Activated CD4-positive, alpha-beta T cell treated with anti-CD3 and anti-CD28 coated beads, Interleukin-2, amount 10 ng/mL, durations not matched to agents 24 days and 14 days (primary cell): ENCODE measurements at places on chromosomes 6 and 20. TPM values are rescaled to one million over a fixed set of nuclear protein-coding genes. Genes with fewer than 3 reads are reported as not detected.
A peak's percentile ranks its signal among the peaks of the same experiment; 100 is the strongest.

Gene CLIC5
- 1.1 and 2.0 TPM in 2 replicates for total RNA-seq

Gene EDN1
- total RNA-seq, result 0.26 TPM in 1 of 2 replicates, not detected in the other

Gene MAPK13
- 59.4 and 61.6 TPM in 2 replicates for total RNA-seq

Gene SAPCD1
- total RNA-seq, result 15.0 and 17.7 TPM in 2 replicates

Gene PFDN4
- 72.2 and 80.5 TPM in 2 replicates for total RNA-seq

DNA sequence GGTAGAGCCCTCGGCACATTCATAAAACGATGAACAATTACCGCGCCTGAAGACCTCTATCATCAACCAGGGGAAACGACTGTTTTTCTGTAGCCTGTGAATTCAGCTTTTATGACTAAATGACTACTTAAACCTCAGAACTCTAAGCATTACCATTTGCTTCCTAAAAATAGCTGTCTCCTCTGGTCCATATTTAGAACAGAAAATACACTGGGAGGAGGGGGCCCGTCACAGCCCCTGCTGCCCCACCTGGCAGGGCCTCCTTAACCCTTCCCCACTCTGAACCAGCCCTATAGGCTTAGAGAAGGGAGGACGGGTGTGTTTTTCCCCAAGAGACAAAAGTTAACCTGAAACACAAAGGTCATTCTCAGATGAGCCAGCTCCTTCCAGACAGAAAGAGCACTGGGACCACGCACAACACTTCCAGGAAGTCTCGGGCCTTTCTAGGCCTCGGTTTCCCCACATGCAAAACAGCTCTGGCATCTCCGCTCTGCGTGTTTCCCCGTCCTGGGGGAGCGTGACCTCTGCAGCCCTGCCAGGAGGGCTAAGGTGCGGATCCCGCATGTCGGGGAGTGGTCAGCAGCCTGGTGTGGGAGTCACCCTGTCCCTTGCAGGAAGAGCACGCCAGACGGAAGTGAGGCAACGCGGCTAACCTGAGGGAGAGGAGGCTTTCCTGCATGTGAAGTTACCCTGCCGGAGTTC, 193.9 kb downstream of the DLL1 start:
- no peaks in the 10 kb centered on the region for H3K36me3 ChIP-seq
- H3K4me3 ChIP-seq, result no peak overlapping the region
- H3K4me1 ChIP-seq, result no peaks in the 10 kb centered on the region

DNA sequence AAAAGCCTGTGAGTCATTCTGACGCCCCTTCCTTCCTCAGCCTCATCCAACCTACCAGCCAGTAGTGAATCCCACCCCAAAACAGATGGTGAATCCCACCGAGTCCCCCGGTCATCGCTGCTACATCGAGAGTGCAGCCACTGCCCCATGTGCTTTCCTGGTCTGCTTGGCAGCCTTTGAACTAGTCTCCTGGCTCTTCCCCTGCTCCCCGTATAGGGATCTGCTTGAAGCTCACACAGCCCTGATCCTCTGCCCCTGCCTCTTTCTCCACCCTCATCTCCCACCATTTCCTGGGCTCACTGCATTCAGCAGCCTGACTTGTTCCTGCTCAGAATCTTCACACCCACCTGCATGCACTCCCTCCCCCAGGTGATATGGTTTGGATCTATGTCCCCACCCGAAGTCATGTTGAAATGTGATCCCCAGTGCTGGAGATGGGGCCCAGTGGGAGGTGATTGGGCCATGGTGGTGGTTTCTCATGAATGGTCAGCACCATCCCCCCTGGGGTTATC, 14.6 kb downstream of the SYNJ2 start:
- no peak overlapping the region for H3K27ac ChIP-seq
- no peak for DNase-seq
- peaks cover 18% of the 10 kb centered on the region for H3K4me1 ChIP-seq
- no peak overlapping the region for H3K4me3 ChIP-seq

DNA sequence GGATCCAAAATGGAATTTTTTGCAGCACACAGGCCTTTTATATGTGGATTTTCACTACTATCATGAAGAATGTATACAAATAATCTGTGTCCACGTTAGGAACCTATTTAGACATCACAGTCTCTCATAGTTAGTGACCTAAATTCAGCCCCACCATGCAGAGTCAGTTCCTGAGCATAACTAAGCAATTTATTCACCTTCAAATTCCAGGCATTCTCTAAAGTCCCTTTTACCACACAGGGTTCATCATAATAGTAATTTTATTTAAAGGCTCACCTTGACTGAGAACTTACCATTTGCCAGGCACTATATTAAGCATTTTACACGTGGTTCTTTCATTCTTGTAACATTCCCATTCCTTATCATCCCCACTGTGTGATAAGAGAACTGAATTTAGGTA, 353.8 kb downstream of the ARHGAP18 start:
- H3K36me3 ChIP-seq, result no peaks in the 10 kb centered on the region
- H3K27me3 ChIP-seq, result peaks cover 13% of the 10 kb centered on the region
- H3K4me3 ChIP-seq, result no peak overlapping the region
- no peak overlapping the region for H3K27ac ChIP-seq
- no peak for DNase-seq

- H3K27me3 ChIP-seq, result peaks cover 2% of the 10 kb centered on the region
- H3K4me3 ChIP-seq, result no peak overlapping the region
These were observed 189.5 kb downstream of the IBTK start for GRCh38 chr6:82057846-82058554.

DNA sequence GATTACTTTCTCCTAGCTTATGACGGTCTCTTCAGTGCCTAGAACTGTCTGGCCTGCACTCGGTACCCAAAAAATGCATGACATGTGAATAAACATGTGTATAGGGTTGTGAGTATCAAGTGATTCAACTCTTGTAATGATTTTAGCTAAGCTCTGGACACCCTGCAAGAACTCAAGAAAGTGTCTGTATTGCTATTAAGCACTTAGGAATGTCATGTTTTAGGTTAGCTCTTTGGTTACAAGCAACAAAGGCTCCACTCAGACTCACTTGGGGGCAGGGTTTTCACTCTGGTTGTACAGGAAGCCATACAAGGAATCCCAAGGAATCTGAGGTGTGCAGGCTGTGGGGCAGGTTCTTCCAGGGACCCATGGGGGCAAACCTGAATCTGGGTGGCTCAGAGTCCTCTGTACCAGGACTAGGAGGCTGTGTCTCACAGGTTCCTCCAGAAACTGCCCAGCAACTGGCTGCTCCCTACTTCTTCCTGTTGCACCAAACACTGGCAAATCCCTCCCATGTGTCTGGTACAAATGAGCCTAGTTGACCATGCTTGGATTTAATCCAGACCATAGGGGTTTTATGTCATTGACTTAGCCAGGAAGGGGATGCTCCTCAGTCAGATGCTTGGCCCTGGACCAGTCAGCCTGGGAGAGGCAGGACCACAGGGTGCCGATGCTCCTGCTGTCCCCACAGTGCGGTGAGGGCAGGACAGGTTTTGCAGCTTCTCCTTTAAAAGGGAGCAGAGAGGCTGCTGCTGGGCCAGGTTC, 77.9 kb upstream of the CDH4 start:
- DNase-seq, result no peak
- H3K4me1 ChIP-seq, result no peaks in the 10 kb centered on the region
- H3K4me3 ChIP-seq, result no peak overlapping the region
- H3K27me3 ChIP-seq, result no peaks in the 10 kb centered on the region

DNA sequence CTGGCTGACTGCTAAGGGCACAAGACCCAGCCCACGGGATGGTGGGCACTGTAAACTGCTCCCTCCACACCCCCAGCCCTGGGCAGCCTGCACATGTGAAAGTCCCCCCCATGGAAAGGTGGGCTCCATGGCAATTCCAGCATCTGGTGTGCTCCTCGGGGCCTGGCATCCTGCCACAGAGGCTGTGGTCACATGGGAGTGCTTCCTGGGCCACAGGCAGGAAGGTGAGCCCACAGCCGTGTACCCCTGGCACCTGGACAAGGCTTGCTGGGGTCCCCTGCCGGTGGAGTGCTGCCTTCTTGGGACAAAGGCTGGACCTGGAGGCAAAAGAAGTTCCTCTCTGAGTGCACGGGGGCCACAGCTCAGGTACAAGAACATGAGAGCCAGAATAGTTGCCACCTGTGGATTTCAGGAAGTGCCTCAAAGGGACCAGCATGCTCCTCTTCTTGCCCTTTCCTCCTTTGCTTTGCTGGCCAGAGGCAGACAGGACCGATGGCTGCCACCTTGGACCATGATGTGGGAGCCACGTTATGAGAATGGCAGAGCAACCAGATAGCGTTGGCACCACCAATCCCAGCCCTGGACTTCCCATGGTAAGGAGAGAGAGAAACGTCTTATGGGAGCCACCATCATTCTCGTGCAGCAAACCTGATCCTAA, 120.2 kb upstream of the MLN start:
- H3K4me1 ChIP-seq, result no peaks in the 10 kb centered on the region
- no peaks in the 10 kb centered on the region for H3K36me3 ChIP-seq
- no peak for DNase-seq
- H3K27ac ChIP-seq, result no peak overlapping the region

DNA sequence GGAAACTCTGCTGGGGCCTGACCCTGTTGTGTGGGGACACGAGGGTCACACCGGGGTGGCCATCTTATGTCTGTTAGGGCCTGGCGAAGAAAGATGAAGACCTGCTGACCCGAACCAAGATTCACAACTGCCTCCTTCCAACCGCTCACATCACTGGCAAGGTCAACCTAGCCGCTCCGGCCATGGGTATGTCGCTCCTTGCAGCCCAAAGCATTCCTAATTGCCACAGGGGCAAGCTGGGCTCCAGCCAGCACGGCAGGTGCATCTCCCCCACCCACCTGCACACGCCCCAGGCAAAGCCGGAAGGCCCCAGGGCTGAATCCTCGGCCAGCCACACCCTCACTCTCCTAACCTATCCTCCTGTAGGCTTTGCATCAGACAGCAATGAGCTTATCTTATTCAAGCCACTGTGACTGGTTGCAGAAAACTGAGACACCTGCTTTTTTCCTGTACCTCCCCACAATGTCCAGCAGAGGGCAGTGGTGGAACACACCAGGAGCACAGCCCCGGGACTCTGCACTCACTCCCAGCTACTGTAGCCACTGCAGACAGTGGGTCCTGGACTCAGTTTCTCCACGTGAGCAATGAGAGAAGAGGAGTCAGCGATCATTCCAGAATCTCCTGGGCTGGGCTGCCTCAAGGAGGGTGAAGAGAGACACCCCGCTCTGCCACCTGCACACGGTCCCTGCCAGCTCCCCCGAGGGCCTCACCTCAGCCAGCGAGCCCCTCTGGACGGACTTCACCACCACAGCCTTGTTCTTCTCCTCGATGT, 170.2 kb downstream of the PREX1 start:
- no peak overlapping the region for H3K4me3 ChIP-seq
- no peak overlapping the region for H3K27ac ChIP-seq
- peak; percentile 89 for DNase-seq

DNA sequence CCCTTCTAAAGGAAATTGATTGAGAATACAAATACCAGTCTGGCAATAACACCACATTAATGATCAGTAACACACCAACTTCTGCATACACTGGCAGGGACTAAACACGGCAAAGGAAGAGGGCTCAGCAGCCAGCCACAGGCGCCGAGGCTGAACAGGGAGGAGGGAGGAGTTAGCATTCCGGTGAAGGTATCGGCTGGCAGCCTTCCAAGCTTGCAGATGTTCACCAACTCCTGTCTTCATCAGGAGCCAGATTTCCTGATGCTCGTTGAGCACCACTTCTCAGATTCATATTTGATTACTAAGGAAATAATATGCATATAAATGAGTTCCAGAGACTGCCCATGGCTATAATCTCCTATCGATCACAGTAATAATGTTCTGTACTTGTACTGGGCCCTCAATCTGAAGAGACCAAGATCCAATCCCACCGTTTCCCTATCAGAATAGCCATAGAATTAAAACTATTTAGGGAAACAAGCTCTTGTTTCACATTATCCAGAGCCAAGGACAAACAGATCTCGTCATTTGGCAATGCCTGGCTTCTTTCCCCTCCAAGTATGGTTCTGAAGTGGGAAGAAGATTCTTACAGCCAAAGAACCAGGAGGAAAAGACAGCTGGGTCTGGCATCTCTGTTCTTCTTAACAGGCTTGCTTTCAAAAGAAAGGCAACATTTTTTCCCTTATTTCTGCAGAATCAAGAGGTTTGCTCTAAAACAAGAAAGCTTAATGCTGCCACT, 42.2 kb downstream of the GFOD1 start:
- H3K36me3 ChIP-seq, result peaks cover 7% of the 10 kb centered on the region
- H3K4me1 ChIP-seq, result peaks cover 23% of the 10 kb centered on the region
- no peak for DNase-seq
- no peak overlapping the region for H3K27ac ChIP-seq
- H3K4me3 ChIP-seq, result no peak overlapping the region

GRCh38 chr6:42269974-42270510, 52.4 kb upstream of the MRPS10 start:
- peaks cover 26% of the 10 kb centered on the region for H3K36me3 ChIP-seq
- no peak for DNase-seq
- H3K27ac ChIP-seq, result no peak overlapping the region
- no peaks in the 10 kb centered on the region for H3K27me3 ChIP-seq
- H3K4me3 ChIP-seq, result no peak overlapping the region
- H3K4me1 ChIP-seq, result peaks cover 17% of the 10 kb centered on the region
